Endothelial cell of umbilical vein (primary cell): ENCODE measurements at places on chromosomes 2 and 18. TPM values are rescaled to one million over a fixed set of nuclear protein-coding genes. Genes with fewer than 3 reads are reported as not detected.

MBP gene
- 1.7 and 4.0 TPM in 2 replicates for total RNA-seq

PPIL3 gene
- 25.0 and 28.7 TPM in 2 replicates for total RNA-seq

STAT4 gene
- 0.46 and 0.88 TPM in 2 replicates for total RNA-seq

PROM2 gene
- total RNA-seq: 0.44 and 0.60 TPM in 2 replicates

FBXO36 gene
- total RNA-seq: 0.53 and 1.1 TPM in 2 replicates

PFN4 gene
- total RNA-seq: 0.93 TPM in 1 of 2 replicates, not detected in the other

ZNF521 gene
- 166 and 168 TPM in 2 replicates for total RNA-seq

RGPD5 gene
- total RNA-seq: 47.6 and 58.0 TPM in 2 replicates

SLC11A1 gene
- total RNA-seq: not detected in 2 replicates

PAIP2B gene
- total RNA-seq: 0.58 and 0.62 TPM in 2 replicates

MALT1 gene
- 5.1 and 8.8 TPM in 2 replicates for total RNA-seq
